Left ventricle myocardium inferior (tissue), 1 donor: ENCODE measurements at places on chromosomes 3 and 15.

GRCh38 chr3:136294176-136294575, 44.0 kb downstream of the PCCB start:
- no peak for DNase-seq

GRCh38 chr3:37520907-37521341, 340.8 kb upstream of the CTDSPL start:
- DNase-seq = no peak

GRCh38 chr15:100198442-100198841, 143.3 kb downstream of the ADAMTS17 start:
- DNase-seq = no peak

DNA sequence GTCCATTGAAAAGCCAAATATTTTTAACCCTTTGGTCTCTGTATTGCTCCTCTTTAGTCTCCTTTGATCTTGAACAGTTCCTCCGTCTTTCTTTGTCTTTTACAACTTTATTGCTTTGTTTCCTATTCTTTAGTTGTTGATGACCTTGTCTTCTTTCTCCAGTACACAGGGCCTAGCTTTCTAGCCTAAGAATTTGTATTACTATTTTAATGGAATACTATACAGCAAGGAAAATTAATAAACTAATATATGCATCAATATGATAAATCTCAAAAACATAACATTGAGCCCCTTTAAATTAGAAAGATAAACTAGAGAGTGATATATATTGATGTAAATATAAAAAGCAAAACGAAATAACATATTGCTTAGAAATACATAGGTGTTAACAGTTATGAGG, 88.7 kb downstream of the NR1D2 start:
- DNase-seq = no peak

DNA sequence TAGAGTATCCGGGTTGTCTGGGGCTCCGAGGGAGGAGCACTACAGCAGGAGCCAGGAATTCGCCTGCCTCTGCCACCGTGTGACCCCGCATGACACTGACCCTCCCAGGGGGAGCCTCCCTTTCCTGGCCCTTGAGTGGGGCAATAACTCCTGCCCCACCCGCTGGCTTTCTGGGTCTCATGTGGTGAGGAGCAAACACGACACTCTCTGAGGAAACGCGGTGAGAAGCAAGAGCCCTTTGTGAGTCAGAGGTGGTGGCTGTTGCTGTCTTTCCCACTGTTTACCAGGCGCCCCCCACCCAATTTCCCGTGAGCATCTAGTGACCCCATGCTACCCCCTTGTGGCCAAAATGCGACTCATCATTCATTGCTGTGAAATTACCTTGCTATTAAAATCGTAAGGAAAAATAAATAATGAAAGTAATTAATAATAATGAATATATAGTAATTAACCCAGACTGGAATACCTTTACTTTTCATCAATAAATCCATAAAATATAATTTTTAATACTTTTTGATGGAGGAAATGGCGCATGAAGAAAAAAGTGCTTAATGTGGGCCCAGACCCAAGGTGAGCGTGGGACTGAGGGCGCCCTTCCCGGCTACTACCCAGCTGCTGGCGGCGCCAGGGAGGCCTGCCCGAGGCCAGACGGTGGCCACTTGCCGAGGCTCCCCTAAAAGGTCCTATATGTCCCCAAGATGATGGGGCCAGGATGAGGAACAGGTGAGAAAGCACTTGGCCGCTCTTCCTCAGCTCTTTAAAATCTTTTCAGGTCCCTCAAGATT, 29.3 kb downstream of the CCNL1 start:
- peak; percentile 45 for DNase-seq

GRCh38 chr3:18789734-18790133, 358.6 kb upstream of the KCNH8 start:
- DNase-seq = no peak

DNA sequence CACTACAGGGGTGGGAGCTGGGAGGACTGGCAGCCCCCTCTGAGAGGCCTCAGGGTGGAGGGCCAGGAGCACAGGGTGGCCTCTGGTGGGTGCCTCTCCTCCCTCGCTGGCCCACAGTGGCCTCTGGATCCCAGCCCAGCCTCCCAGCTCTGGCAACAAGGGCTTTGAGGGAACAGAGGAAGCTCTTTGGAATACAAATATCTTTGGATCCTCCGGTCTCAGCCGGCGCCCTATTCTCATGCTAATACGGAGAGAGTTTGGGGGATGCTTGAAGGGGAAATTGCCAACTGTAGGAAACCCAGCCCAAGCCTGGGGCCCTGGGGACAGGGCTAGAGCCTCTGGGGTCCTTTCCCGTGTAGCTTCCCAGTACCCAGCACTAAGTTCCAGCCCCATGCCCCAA, 33.4 kb upstream of the INSYN1 start:
- DNase-seq = peak; percentile 35

GRCh38 chr15:39479911-39480310, 101.0 kb upstream of the THBS1 start:
- no peak for DNase-seq

- no peak for DNase-seq
Measured at GRCh38 chr3:125050488-125051090, 5.2 kb downstream of the HEG1 start.

GRCh38 chr15:90337256-90337655, 14.8 kb upstream of the ZNF774 start:
- no peak for DNase-seq

GRCh38 chr15:65368302-65369211, 9.2 kb downstream of the IGDCC3 start:
- DNase-seq = no peak

DNA sequence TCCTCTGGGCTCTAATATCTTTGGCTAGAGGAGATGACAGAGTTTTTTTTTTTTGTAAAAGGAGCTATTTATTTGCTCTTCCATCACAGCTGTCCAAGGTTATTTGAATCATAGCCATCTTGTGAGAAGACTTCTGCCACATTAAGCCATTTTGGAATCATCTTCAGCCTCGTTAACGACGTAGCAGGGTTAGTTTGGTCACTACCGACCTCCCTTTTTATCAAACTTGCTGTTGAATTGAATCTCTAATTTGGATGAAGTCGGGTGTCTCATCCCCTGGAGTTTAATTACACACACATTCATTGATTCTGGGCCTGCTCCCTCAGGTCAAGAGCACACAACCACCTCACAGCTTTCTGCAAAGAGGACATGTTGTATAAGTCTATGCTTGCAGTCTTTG, 238.7 kb downstream of the CPNE4 start:
- DNase-seq = no peak
